ENCODE measurements at places on chromosomes 11 and 22. TPM values are rescaled to one million over a fixed set of nuclear protein-coding genes. Genes with fewer than 3 reads are reported as not detected.

DNA sequence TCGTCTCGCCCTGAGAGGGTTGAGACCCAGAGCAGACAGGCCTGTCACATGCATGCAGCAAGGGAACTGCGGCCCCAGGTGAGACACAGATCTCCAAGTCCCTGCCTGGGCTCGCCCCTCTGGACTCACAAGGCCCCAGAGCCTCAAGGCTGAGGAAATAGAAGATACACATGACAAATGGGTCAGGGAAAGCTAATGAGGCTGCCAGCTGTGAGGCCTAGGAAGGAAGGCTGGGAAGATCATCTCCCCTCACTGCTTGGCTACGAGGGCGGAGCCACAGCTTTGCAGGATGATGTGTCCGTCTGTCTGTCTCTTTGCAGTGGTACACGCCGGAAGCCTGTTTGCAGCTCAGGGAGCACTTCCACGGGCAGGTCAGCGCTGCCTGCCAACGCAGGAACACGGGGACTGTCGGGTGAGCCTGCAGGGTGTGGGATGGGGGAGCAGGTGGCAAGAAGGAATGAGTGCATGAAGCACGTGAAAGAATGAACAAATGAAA is 4.5 kb downstream of the RAB36 start:
- no peak for DNase-seq

GRCh38 chr22:43944670-43945430 is 10.4 kb upstream of the SAMM50 start:
- no peak for DNase-seq

The DAGLA gene
- 0.07 TPM for total RNA-seq

DNA sequence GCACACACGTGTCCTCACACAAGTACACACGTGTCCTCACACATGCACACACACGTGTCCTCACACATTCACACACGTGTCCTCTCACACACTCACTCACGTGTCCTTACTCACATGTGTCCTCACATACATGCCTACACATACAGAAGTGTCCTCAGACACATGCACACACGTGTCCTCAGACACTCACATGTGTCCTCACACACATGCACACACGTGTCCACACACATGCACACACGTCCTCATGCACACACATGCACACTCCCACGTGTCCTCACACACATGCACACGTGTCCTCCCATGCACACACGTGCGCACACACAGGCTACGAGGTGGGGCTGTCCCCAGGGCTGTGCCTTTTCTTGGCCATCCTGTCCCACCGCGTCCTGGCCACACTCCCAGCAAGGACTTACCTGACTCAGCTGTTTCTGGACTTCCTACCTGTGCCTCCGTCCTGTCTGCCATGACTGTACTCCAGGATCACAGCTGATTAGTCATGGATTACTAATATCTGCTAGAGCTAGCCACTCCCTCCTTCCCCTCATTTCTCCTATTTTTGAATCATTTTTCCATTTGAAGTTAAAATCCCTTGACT is 990.2 kb downstream of the BRD1 start:
- no peak for DNase-seq

- DNase-seq = no peak
Observed at GRCh38 chr11:1564535-1565172, 7.4 kb downstream of the DUSP8 start.

The SMC1B gene
- 1.1 TPM for total RNA-seq

DNA sequence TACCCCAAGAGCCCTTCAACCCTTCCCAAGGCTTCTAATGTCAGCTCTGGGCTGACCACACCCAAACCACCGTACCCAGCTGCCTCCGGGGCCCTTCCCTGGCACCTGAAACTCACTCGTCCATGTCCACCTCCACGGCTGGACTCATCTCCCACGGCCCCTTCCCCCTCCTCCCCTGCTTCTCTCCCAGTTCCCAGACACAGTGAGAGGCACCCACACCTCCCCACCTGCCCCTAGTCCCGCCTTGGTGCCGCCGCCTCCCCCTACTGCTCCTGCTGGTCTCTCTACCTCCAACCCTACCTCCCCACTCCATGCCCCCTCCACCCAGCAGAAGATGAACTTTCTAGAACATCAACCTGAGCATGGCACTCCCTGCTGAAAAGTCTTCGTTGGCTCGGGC is 39.5 kb downstream of the ELFN2 start:
- DNase-seq = no peak

DNA sequence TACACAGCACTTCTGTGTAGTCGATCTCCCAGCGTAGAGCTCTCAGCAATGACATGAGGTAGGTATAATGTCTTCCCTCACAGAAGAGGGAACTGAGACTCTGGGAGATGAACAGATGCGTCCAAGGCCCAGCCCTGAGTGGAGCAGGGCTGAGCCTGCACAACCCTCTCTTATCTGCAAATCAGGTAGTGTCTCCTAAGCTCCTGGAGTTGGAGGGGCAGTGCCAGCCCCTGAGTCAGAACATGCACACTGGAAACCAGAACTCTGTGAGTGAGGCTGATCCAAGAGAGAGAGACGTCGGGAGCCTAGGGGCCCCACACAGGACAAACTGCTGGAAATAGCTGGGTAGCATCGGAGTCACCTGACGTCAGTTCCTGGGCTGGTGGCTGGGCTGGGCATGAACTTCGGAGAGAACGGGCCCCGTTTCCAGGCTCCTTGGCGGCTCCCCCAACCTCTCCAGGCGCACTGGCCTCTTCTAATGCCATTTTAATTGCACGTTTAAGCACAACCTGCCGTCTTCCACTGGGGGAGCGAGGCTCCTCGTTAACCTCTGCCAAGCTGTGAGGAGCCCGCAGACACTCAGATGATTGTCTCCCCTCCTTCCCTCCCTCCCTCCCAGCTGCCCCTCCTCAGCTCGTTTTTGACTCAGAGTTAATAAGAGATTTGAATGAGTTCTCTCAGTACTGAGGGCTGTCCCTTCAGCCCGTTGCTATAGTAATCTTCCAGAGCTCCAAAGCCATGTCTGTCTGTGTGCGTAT is 191.2 kb upstream of the TBCEL start:
- no peak for DNase-seq

GRCh38 chr11:57773026-57773598 is 11.5 kb downstream of the CTNND1 start:
- no peak for DNase-seq

GRCh38 chr22:20578707-20579106 is 71.3 kb downstream of the MED15 start:
- no peak for DNase-seq

DNA sequence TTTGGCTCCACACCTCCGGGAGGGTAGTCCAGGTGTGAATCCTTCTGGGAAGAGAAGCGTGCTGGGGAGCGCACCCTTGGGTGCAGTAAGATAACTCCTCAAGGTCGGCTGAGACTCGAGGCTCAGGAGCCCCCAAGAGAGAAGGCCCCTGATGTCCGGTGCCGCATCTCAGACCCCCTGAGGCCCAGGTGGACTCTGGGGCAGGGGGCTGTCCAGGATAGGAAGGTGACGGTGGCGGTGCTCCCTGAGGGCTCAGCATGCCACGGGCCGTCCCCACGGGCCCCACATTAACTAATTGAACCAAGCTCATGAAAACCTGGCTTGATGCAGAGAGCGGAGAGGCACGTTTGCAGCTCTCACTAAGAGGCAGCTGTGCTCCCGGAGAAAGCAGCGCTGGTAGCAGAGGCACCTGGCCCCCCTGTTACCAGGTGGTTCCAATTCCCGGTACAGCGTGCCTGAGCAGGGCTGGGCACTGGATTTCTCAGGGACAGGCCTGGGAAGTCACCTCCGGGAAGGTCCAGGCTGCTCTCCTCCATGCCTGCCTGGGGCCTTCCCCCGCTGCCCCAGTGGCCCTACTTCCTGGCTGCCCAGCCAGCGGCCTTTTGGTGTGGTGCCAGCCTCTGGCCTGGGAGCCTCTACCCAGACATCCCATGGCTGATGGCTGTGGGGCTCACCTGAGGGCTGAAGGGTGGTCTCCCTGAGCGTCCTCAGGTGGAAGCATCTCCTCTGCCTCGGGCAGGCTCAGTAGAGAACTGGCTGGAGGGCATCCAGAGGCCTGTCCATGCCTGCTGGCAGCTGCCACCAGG is 1.1 kb downstream of the KCNQ1 start:
- peak; percentile 36 for DNase-seq

DNA sequence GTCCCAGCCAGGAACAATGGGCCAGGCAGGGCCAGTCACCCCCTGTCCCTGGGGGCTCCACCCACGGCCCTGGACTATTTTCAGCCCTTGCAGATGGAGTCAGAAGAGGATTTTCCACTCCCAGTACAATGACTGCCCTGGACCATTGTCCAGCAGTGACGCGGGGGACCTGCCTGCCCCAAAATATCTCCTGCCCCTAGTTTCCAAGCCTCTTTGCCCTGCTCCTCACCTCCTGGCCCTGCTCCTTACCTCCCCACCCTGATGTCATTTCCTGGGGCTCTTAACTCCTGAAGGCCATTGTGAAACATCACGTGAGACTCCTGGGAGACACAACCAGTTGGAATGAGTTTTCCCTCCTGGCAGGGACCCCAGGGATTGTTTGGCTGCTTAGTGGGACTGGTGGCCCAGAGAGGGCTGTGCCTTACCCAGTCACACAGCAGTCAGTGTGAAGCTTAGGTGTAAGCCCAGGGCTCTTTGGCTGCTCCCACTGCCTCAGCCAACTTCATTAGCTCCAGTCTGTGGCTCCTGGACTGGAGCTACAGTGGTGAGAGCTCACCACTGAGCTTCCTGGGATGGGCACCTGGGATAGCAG is 22.2 kb downstream of the P2RY2 start:
- DNase-seq = peak; percentile 2

DNA sequence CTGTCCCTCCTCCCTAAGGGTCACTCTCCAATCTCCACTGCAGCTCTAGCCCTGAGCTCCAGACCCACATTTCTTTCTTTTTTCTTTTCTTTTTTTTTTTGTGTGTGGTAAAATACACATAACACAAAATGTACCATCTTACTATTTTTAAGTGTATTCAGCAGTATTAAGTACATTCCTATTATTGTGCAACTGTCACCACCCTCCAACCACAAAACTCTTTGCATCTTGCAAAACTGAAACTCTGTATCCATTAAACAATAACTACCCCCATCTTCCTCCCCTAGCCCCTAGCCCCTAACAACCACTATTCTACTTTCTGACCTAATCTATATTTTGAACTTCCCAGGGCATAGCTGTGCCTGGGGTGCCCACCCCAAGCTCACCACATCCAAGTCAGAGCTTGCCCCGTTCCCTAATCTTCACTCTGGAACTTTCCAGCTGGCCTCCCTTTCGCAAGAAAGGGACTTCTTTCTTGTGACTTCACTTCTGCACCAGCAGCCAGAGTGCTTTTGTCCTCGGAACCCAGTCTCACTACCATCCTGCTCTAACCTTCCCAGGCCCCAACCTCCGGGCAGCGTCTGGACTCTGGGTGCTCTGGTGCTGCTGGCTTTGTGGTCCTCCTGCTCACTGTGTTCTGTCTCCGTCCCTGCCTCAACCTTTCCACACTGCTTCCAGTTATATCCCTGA is 30.7 kb downstream of the PARVG start:
- DNase-seq = no peak

GRCh38 chr11:6232899-6233298 is 1.5 kb downstream of the FHIP1B start:
- no peak for DNase-seq

The SLC25A45 gene
- total RNA-seq = 12.1 TPM

DNA sequence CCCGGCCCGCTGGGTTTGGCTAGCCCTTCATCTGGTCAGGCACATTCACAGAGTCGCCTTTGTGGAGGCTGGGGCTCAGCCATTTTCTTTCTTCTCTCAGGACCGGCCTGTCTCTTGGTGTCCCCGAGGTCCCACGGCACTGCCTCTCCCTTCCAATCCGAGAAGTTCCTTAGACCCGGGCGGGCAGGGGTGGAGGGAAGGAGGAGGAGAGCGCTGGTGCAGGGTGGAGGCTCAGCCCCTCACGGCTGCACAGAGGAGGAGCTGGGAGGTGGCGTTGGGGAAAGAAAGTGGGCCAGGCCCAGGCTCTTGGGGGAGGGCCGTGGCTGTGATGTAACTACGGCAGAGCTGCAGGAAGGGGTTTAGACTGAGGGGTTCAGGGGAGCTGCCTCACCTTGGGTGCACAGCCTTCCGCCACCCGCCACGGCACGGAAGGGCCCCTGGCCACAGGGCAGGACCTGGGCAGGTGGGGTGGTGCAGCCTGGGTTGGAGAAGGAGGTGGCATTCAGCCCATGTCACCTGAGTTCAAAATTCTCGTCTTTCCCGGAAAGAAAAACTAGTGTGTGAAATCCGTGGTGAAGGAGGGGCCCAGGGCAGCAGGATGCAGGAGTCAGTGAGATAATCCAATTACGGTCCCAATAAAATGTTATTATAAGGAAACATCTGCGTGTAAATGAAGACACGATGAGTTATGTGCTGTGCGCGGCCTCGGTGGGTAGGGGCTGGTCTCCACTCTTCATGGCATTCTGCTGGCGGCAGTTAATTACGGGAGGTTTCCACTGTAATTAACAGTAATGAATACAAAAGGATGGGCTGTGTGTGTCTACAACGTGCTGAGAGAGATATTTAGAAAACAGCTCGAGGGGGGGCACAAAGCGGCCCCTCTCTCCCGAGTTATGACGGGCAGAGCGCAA is 1.7 kb downstream of the BRSK2 start:
- DNase-seq = no peak

- DNase-seq = no peak
Observed at GRCh38 chr11:102330231-102330630, 12.9 kb downstream of the BIRC3 start.

DNA sequence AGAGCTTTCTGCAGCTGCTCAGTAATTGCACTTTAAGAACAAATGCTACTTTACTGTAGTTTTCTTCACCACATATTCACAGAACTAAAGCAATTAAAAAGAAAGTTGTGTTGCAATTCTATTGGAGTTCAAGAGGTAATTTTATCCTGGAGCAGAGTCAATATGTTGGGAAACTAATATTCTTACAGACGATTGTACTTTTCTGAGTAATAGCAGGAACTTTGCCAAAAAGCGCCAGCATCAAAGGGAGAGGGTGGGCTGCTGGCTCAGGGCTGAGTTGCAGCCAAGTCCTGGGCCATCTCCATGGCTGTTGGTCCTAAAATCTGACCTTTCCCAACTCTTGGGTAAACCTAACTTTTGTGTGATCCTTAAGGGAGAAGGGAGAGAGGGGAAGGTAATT is 73.6 kb upstream of the MYO18B start:
- no peak for DNase-seq

- no peak for DNase-seq
Observed at GRCh38 chr22:39748877-39749276, 144.7 kb downstream of the ENTHD1 start.

The TYR gene
- not detected for total RNA-seq

DNA sequence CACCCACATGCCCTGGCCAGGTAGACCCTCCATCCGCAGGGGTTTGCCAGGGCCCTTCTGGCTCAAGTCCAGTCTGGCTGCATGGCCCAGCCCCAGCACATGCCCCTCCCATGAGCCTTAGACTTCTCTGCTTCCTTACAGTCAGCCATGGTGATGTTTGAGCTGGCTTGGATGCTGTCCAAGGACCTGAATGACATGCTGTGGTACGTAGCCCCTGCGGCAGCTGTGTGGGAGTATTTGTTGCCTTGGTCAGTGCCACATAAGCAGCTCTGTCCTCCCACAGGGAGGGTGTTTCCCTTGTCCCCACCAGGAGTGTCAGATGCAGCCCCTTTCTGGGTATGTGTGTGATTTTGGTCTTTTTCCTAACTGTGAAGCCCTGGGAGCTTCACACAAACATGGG is 17.5 kb downstream of the CDC45 start:
- DNase-seq = no peak

- no peak for DNase-seq
Observed at GRCh38 chr22:40006641-40007040, 11.9 kb downstream of the FAM83F start.

- DNase-seq = no peak
Observed at GRCh38 chr11:35539781-35540281, 14.4 kb upstream of the PAMR1 start.

The GTF2H1 gene
- total RNA-seq = 34.1 TPM
